ENCODE measurements at places on chromosomes 16 and 17.

GRCh38 chr16:68987734-68988457 is 117.6 kb upstream of the HAS3 start:
- no peak for DNase-seq

DNA sequence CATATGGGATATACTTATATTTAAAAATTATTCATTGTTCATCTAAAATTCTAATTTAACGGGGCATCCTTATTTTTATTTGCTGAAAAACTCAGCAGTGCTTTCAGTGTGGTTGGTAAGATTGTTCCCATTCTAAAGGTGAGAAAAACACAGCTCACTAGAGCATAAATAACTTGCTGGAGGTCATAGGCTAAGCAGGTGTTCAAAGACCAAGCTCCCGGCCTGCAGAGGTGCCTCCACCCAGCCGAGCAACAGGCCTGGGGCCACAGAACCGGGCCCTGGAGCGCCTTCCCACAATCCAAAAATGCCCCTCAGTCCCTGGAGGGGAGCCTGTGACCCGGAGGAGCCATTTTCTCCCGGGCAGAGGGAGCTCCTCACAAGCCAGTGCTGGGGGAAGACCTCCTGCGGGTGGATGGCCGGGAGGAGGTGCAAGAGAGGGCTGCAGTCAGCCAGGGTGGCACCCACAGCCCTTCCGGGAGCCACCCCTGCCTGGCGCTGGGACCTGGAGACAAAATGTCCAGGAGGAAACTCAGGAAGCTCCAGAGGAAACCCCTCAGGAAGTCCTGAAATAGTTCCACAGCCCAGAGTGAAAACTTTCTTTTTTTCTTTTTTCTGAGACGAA is 14.7 kb downstream of the ABR start:
- no peak for DNase-seq

- DNase-seq: peak; percentile 37
These were observed 10.2 kb upstream of the TXNDC11 start for GRCh38 chr16:11752856-11753255.

GRCh38 chr16:17963185-17963836 is 373.2 kb downstream of the NPIPA8 start:
- DNase-seq: no peak

GRCh38 chr16:1458977-1459341 is 14.6 kb upstream of the CCDC154 start:
- DNase-seq: no peak

DNA sequence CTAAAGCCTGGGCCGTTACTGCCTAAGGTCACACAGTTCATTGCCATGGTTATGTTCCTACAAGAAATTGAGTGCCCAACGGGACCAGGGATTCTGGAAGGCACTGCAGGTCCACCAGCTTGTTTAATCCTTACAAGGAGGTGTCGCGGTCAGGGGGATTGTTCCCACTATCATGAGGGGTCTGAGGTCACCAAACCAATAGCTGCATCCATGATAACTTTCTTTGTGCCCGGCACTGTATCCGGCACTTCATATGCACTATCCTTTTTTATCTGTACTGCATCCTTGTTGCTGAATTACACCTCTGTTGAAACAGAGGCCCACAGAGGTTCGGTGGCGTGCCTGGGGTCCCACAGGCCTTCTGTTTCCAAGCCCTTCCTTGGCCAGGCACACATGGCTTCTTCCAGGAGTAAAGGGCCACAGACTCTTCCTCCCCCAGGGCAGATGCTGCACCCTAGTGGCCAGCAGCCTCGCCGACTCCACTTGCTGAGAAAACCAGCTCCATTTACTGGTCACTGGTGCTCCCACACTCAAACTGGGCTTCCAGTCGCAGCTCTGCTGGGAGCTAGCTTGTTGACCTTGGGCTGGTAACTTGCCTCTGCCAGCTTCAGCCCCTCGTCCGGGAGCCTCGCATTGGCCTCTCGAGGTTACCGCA is 82.0 kb upstream of the PLCG2 start:
- DNase-seq: peak; percentile 62

DNA sequence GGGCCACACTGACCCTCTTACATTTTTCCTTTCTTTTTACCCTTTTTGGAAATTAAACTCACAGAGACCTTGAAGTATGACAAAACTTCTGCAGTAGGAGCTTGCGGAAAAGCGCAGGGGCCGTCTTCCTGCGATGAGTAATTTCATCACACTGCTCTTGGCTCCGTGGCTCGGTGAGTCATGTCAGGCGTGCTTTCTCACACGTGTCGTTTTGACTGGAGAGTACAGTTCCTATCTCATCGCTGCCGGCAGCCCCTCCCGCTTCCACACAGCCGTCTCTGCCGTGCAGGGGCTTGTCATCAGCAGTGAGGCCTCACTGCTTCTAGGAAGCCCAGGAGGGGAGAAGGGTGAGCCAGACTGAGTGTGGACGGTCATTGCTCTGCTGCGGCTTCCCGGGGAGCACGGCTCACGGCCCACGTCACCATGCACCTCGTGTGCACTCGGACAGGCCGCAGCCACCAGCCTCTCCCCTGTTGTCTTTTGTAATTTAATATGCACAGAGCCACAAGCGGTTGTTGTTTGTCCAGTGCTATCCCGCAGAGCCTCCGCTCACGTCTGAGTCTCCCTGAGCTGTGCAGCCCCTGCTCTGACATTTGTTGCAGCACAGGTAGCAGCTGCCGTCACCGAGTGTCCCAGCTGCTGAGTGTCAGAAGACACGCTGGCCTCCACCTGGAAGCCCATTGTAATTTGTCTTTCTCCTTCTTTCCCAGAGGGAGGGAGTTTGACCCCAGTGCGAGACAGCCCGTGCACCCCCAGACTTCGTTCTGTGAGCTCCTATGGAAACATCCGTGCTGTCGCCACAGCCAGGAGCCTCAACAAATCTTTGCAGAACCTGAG is 99.4 kb upstream of the CHMP6 start:
- DNase-seq: peak; percentile 31

- DNase-seq: no peak
These were observed 367.8 kb upstream of the SOX9 start for GRCh38 chr17:71753070-71753469.
